OCI-LY7 (cell line): ENCODE measurements at places on chromosomes 13 and 19. TPM values are rescaled to one million over a fixed set of nuclear protein-coding genes. Genes with fewer than 3 reads are reported as not detected.

Gene FCAR
- total RNA-seq: not detected in 2 replicates

Gene PGLYRP1
- total RNA-seq: not detected in 2 replicates

Gene CATSPERD
- total RNA-seq: 0.26 TPM in 1 of 2 replicates, not detected in the other

Gene ERICH6B
- not detected in 2 replicates for total RNA-seq

Gene RNF225
- 0.77 and 1.7 TPM in 2 replicates for total RNA-seq

Gene TEX26
- not detected in 2 replicates for total RNA-seq
